ENCODE measurements at places on chromosomes 5 and 9.

DNA sequence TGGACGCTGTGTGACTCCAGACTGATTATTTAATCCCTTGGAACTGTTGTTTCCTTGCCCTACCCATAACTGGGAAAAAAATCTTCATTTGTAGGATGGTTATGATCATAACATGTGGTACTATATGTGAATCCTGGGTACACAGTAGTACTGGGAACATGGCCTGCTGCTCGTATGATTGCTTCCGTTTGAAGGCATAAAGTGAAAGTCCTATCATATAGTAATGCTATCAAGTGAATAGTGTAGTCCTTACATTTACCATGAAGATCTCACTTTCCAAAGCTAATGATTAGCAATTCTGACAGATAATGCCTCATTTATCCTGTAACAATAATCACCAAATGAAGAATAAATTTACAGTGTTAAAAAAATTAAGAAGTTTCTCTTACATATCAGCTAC, 53.2 kb downstream of the MEF2C start:
- DNase-seq: no peak

- no peak for DNase-seq
Measured at GRCh38 chr9:69003051-69003450, 10.9 kb downstream of the PRKACG start.

DNA sequence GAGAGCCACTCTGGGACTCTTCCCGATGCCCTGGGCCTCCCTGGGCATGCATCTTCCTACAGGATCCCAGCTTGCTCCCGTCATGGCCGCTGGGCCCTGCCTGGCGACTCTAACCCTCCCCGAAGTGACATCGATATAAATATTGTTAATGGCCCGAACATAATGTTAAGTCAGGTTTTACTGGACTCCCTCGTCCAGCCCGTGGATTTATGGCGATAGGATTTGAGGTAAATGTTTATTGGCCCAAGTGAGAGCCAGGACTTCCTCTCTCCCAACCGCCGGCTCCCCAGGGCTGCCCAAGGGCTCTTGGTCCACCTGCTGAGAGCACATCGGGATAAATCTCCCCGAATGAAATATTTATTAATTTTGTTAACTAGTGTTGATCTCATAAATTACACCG, 246.3 kb downstream of the PBX3 start:
- DNase-seq: no peak

GRCh38 chr5:7374186-7374585, 21.8 kb upstream of the ADCY2 start:
- DNase-seq: no peak

DNA sequence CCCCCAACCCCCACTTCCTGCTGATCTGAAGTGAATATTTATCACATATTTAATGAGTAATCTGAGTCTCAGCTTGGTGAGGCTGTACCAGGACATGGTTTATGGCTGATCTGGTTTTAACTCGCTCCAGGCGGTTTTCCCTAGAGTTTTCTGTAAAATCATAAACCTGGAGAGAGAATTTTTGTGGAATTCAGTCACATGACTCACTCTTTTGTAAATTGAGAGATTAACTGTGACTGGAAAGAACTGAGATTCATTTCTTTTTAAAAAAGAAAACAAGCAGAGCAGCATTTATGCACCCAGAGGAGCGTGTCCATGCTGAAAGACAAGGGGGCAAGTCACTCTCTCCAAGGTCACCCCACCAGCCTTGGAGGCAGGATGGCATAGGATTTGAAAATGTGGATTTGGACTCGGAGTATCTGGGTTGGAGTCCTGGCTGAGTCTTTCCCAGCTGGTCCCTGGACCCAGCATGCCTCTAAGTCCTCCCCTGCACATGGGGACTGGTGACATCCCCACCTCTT, 81.8 kb downstream of the ZNF618 start:
- no peak for DNase-seq

- no peak for DNase-seq
Measured at GRCh38 chr5:96036301-96036700, 74.7 kb upstream of the ELL2 start.

DNA sequence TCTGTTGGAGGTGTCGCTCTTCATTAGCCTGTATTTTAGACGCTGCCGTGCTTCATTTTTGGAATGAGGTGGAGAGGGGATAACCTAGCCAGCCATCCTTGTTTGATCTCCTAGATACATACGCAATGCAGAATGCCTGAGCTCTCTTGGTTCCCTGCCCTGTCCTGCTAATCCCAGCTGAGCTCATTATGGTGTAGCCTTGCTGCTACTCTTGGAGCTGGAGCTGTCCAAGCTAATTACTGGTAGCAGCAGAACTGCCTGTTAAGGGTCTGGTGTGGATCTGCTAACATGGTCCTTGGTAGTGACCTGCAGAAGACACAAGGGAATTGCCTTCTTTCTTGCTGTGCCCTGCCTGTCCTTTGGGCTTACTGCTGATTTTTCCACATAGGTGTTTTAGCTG, 207.9 kb downstream of the CNTLN start:
- DNase-seq: no peak

DNA sequence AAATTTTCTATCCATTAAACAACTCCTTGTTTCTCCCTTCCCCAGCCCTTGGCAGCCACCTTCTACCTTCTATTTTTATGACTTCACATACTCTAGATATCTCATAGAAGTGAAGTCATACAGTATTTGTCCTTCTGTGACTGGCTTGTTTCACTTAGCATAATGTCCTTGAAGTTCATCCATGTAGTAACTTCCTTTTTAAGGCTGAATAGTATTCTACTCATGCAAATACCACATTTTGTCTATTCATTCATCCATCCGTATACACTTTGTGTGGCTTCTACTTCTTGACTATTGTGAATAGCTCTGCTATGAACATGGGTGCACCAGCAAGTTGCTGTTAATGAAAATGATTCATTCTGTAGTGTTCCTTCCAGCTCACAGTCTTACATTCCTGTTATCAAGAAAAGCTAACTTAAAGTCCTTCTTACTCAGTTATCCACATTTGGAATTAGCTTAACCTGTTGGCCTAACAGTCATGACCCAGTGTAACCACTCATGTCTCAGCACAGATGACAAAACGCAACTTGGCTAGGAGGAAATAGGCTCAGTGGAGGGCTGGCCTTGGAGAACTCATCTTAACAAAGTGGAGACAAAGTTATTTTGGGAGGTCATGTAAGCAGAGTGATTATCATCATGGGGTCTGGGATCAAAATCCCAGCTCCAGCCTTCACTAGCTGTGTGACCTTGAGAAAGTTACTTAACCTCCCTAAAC, 129.7 kb upstream of the MAP3K1 start:
- DNase-seq: no peak

- DNase-seq: no peak
Measured at GRCh38 chr5:61332358-61332749, 296 bp downstream of the ZSWIM6 start.

GRCh38 chr5:124602925-124603650, 143.4 kb downstream of the ZNF608 start:
- no peak for DNase-seq

Measured in hindlimb muscle (tissue), 1 donor.